ENCODE measurements at places on chromosomes 2 and 18.

DNA sequence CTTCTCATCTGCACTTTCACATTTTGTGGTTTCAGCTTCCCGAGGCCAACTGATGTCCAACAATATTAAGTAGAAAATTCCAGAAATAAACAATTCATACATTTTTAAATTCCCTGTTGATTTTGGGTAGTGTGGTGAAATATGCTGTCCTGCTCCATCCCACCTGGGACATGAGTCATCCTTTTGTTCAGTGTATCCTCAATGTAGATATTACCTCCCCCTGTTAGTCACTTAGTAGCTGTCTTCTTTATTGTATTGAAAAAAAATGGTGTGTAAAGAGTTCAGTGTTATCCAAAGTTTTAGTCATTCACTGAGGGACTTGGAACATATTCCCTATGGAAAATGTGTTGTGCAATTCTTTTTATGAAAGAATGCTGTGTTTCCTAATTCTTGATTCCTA is 348.1 kb downstream of the SOCS6 start:
- no peak for DNase-seq

- no peak for DNase-seq
Observed at GRCh38 chr2:62854600-62855514, 149.3 kb downstream of the EHBP1 start.

- no peak for DNase-seq
Observed at GRCh38 chr2:109482361-109482861, 131.4 kb downstream of the SEPTIN10 start.

DNA sequence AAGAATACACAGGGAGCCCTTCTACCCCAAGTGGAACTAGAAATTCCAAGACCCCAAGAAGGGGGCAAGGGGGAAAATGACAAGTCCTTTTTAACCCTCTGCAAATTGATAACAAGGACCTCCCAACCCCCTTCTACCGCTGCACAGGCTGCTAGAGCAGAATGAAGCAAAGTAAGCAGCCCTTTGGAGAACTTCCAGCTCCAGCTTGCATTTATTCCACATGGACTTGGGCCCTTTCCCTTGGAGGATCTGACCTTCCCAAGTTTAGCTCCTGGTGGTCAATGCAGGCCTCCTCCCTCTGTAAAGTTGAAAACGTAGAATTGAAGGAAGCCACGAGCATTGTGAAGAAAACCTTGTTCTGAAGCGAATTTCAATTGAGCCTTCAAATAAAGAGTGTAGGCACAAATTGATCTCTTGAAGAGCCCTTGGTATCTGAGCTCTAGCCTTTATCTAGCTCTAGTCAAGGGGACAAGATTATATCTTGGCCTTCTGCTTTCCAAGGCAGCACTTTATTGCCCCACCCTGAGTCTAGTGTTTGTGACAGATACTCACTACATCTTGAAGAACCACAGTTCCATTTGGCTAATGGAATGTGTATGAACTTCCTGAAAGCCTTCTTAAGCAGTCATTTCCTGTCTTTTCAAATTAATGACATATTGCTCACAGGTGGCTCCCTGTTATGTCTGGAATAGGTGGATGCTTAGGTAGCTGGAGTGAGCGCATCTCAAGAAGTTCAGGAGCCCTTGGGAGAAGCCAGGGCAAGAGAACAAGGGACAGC is 37.2 kb downstream of the SLC14A2 start:
- DNase-seq = no peak

DNA sequence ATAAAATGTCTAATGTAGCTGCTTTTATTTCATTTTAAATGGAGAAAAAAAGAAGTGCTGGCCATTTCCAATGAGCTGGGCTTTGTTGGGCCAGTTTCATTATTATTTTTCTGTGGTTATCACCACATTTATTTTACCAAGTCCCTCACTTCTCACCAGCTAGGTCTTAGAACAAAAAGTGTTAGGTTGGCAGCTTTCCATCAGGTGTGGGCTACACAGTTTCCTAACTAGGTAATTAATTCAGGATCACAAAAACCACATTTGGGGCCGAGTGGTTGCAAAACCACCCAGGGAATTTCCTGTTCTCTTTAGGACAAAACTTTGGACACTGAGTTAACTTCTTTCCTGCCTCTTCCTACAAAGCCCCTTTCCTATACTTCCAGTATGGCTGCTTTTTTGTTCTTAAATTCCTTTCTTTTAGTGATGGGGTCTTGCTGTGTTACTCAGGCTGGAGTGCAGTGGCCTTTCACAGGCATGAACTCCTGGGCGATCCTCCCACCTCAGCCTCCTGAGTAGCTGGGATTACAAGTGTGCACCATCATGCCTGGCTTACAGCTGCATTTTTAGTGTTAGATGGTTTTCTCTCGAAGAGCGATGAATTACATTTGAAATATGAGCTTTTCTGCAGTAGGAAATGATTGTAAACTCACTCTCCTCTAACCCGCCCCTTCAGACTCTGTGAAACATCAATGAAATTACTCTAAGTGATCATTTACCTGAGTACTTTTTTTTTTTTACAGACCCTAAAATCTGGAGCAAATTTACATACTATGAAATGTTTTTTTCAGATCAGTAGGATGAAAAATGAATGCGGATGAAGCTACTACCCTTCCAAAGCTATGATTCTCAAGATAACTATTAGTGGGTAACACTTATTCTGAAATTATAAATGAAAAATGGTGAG is 2.6 kb upstream of the ZFP36L2 start:
- peak; percentile 81 for DNase-seq

GRCh38 chr2:237227592-237228280 is 142.0 kb downstream of the COPS8 start:
- DNase-seq = no peak

DNA sequence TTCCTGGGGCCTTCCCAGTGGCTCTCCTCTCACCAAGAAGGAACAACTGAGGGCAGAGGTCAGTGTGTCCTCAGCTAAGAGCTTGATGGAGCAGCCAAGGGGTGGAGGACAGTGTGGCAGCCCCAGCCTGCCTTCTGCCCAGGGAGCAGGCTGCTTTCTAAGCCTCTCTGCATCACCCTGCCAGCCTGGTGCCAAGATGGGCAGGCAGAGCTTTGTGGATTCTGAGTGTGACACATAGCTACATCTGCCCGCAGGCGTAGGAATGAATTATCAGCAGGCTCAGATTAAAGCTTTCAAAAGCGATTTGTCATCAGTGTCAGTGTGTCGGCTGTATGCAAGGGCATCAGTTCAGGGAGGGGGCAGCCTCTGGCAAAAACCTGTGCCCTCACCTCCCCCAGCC is 8.7 kb downstream of the MAL start:
- DNase-seq = no peak

DNA sequence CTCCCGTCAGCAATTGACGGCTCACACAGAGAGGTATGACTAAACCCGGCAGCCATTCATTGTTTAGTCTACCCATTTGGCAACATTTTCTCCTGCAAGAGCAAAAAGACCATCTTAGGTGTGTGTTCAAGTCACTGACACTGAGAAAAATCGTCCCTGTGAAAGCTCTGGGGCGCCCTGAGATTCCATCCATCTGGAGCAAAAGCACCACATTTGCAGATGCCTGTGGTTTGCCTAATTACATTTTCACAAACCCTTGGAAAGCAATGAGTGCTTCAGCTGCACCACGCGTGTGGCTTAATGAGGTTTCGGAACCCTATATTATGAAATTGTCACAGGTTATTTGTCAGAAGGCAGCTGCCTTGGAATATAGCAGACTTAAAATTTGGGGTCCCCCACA is 110.7 kb upstream of the PTPRM start:
- no peak for DNase-seq
